GM23248 (cell line): ENCODE measurements at places on chromosomes 5 and 9.

GRCh38 chr5:43258116-43258515 is 55.1 kb downstream of the HMGCS1 start:
- no peak for DNase-seq

DNA sequence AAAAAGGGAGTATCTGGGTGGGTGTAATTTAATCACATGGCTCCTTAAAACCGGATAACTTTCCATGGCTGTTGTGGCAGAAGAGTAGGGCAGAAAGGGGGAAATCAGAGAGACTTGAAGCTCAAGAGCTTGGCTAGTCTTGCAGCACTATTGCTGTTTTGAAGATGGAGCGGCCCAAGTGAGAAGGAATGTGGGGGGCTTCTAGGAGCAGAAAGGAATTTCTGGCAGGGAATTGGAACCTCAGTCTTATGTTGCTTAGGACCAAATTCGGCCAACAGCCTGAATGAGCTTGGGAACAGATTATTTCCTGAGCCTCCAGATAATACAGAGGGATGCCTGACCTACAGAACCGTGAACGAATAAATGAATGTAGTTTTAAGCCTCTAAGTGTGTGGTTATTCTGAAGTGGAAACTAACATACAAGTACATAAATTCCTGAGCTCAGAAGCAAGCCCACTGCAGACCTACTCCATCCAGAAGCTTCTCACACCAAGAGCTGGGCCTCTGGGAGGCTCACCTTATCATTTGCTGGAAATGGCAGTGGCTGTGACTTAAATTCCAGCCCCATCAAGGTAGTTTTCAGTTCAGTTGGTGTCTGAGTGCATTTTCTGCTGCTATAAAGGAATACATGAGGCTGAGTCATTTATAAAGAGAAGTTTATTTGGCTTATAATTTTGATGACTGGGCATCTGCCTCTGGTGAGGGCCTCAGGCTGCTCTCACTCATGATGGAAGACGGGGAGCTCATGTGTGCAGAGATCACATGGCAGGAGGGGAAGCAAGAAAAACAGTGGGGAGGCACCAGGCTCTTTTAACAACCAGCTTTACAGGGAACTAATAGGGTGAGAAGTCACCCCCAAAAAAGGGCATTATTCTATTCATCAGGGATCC is 15.3 kb upstream of the TMEM174 start:
- no peak for DNase-seq

- DNase-seq: no peak
These were observed 269.2 kb downstream of the TMEM38B start for GRCh38 chr9:105963343-105964099.

DNA sequence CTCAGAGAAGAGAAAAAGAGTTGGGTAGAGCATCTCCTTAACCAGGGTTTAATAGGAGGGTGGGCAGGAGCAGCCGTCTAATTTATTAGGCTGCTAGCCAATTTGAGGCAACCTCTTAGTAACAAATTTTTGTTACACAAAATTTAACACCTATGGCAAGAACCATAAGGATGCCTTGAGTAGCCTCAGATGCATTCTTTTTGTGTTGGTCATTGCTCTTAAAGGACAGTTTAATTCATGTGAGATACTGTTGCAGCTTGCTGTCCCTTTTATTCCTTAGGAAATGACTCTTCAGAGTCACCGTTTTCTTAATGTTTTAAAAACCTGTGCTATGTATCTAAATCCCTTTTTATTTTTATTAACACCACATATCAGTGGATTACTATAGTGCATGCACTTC is 255.1 kb downstream of the MAST4 start:
- peak; percentile 52 for DNase-seq

GRCh38 chr9:96161819-96162218 is 140.2 kb downstream of the HSD17B3 start:
- DNase-seq: no peak

GRCh38 chr5:158974775-158975174 is 124.9 kb downstream of the EBF1 start:
- DNase-seq: no peak

GRCh38 chr9:82726424-82727276 is 336.3 kb downstream of the RASEF start:
- no peak for DNase-seq

DNA sequence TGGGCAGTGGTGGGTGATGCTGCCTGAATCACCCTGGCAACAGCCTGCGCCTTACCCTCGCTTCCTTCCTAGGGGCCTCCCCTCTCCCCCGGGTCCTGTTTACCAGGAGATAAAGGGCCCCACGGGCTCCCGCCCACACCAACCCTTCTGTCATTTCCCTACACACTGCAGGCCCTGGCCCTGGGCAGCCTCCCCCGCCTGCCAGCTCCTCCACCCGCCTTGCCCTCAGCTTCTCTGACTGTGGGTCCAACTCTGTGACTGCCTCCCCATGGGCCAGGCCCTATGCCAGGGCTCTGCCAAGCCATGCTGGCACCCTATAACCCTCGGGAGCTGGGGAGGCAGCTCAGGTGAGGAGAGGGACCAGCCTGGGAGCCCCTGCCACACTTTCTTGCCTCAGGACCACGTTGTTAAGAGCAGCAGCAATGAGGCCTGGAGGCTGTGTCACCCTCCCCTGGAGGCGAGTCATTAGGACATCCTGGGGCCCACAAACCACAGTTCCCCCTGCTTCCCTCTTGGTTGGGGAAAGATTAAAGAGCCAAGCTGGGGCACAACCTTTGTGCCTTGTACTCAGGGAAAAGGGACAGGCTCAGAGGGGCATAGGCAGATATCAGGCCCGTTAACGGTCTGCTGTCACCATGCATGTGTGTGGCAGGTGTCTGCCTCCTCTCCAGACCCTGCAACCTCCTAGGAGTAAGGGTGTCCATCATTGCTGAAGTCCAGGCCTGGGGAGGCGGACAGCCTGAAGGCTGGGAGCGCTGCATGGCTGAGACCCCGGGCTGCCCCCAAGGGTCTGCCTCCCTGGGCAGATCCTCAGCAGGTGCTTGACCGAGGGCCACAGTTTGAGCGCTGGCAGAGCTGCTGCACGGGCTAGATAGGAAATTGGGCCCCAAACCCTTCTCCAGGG is 2.8 kb downstream of the MGAT4B start:
- peak; percentile 62 for DNase-seq

- DNase-seq: no peak
These were observed 46.5 kb downstream of the PPARGC1B start for GRCh38 chr5:149776361-149777305.

GRCh38 chr9:114655689-114656088 is 1.9 kb downstream of the TEX53 start:
- DNase-seq: peak; percentile 89

- no peak for DNase-seq
These were observed 172.8 kb downstream of the APBA1 start for GRCh38 chr9:69499407-69499806.

DNA sequence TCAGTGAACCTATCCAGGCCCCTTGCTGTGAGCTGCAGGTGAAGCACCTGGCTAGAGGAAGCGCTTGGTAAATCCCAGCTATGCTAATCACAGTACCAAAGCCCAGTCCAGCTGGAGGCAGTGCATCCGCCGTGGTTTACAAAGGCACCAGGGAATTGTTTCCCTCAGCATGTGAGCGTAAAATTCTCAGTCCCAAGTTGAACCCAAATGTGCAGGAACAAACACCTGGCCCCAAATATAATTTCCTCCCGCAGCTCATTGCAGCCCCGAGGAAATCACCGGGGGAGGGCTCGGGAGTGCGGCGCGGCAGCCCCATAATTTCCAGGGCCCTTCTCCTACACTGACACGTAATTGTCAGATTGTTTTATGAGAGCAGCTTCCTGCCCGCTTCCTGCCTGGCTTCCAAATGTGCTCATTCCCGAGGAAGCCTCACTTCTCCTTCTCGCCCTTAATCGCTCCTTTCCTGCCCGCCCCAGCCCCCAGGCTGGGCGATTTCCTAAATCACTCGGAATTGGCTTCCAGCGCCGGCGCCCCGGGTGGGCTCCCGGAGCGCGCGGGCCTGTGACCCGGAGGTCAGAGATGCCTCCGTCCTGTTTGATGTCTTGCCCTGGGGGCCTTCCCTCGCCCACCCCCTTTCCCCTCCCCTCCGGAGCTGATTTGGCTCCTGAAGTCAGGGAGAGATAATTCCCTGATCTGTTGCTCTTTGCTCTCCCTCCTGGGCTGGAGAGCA is 134.4 kb downstream of the FGF1 start:
- DNase-seq: peak; percentile 63
